ENCODE measurements at places on chromosomes 7 and 10. TPM values are rescaled to one million over a fixed set of nuclear protein-coding genes. Genes with fewer than 3 reads are reported as not detected.

- DNase-seq = no peak
These were observed 37.8 kb downstream of the SRPK2 start for GRCh38 chr7:105350906-105351305.

- no peak for DNase-seq
These were observed 67.2 kb upstream of the AQP1 start for GRCh38 chr7:30844483-30844874.

- no peak for DNase-seq
These were observed 30.3 kb upstream of the SLC26A4 start for GRCh38 chr7:107630342-107630741.

GRCh38 chr10:33334805-33335550, 511 bp upstream of the NRP1 start:
- peak; percentile 77 for DNase-seq

DNA sequence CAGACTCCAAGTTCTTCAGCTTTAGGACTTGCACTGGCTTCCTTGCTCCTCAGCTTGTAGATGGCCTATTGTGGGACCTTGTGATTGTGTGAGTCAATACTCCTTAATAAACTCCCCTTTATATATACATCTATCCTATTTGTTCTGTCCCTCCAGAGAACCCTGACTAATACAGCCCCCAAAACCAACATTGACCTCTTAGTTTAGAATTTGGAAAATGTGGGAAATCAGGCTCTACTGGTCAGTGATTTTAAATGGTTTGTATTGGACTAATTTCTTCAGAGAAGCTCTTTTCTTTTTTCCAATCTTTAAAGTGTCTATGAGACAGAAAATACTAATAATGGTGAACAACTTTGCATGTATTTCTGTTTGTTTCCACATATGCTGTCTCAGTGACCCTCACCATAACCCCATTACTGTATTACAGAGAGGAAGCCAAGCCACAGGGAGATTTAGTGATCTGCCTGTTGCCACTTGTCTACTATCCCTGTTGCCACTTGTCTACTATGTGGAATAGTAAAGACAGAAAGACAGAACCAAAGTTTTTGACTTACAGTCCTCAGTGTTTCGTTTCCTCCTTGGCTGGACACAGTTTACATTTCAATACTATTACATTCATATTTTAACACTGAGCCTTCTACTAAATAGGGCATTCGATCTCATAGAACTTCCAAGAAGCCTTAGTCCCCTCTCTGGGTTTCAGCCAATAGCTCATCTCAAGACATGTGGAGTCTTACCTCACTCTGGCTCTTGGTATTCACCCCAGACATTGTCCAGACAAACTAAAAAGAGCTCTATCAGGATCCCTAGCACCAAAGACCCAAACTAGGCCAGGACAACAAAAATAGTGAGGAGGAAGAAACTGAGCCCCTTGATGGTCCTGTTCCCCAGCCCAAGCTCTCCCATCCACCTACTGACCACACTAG, 121.0 kb downstream of the AKR1D1 start:
- no peak for DNase-seq

Gene NACAD
- total RNA-seq = 11.2 TPM

- no peak for DNase-seq
These were observed 32.6 kb downstream of the CDH23 start for GRCh38 chr10:71429304-71429703.

- DNase-seq = no peak
These were observed 197.2 kb downstream of the ADARB2 start for GRCh38 chr10:1540144-1540543.

Gene NKX6-2
- 0.24 TPM for total RNA-seq

DNA sequence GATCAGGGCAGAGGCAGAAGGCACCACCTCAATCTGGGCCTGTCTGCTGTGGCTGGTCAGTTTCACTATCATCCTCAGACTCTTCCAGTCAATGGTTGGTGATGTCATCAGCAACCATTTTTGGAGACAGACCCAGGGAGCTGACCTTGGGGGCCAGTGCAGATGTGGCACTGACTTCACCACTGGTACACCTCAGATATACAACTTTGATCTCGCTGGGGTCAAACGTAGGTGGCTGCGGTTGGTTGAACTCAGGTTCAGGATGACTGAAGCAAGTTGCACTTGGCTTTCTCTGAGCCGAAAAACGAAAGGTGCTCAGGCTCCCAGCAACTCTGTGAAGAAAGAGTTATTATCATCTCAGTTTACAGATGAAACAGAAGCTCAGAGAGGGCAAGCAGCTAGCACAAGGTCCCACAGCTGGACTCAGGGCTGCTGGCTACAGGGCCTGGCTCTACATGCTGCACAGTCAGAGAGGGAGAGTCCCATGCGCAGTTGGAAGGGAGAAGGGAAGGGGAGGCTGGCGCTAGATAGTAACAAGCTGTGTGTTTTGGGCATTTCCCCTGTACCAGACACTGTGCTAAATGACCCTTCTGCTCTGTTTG, 27.2 kb downstream of the ANKRD16 start:
- DNase-seq = no peak

DNA sequence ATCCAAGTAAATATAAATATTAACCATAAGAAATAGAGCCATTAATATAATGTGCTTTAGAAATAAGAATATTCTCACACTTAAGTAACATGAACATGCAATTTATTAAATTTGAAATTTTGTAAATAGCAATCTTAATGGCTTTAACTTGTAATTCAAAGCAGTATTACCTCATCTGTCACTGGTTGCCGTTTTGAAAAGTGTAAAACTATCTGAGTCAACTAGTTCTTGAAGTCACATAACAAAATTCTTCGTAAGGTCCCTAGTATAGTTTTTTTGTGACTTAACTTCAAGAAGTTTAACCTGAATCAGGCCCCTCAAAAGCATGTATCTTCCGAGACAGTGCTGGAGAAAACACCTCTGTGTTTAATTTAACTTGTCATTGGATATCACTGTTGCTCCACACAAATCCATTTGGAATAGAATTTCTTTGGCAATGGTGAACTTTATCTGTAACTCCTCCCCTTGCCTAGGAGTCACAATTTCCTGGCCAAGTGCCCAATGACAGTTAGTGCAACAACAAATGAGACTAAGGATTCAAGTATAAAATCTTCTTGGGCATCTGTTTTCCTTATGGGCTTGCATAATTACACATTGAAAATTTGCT, 47.1 kb downstream of the NT5C2 start:
- DNase-seq = no peak

GRCh38 chr7:95871075-95871848, 98.9 kb downstream of the DYNC1I1 start:
- DNase-seq = peak; percentile 86

Gene MRLN
- total RNA-seq = not detected

DNA sequence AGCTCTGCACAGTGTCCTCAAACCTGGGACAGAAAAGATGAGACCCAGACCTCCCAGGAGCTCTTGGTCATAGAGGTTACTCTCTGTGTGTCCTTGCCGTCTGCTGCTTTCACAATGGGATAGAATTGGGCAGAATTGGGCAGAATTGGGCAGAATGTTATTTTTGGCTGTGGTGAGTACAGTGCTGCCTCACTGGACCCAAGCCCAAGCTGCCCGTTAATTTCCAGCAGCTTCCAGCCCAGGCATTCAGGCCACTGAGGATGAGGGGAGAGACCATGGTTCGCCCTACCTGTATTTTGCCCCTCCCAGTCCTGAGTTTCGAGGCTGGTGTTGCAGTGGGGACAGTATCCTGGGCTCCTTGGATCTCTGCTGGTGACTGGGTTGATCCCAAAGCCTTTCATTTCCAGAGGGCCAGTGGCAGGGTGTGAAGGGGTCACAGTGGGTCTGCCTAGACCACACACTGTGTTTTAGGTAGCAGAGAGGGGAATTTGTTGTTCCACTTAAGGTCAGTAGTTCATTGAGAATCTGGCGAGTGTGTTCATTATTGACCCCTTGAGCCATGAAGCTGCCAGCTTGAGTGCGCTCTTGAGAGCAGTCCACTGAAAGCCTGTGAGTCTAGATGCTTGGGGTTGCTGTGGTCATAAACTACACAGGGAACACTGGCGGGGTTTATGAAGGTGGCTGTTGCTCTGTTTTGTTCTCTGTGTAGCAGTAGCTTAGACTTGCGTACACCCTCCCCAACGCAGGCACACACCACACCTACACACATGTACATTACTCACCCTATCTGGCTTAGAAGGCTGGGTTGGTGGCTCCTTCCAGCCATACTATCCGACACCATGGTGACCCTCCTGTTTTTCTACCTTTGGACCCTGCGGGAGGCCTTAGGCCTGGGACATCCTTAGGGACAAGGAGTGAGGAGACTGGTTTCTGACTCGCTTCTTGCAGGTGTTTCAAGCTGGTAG, 23.5 kb downstream of the NACAD start:
- no peak for DNase-seq

- DNase-seq = no peak
These were observed 13.0 kb downstream of the ANTXRL start for GRCh38 chr10:46299536-46300369.

- peak; percentile 16 for DNase-seq
These were observed 1336.0 kb upstream of the CELF2 start for GRCh38 chr10:9681655-9682054.

Gene PRLHR
- not detected for total RNA-seq

GRCh38 chr7:17013204-17013603, 131.4 kb upstream of the AGR3 start:
- DNase-seq = no peak

GRCh38 chr7:80622541-80622940, 15.9 kb upstream of the CD36 start:
- DNase-seq = no peak

DNA sequence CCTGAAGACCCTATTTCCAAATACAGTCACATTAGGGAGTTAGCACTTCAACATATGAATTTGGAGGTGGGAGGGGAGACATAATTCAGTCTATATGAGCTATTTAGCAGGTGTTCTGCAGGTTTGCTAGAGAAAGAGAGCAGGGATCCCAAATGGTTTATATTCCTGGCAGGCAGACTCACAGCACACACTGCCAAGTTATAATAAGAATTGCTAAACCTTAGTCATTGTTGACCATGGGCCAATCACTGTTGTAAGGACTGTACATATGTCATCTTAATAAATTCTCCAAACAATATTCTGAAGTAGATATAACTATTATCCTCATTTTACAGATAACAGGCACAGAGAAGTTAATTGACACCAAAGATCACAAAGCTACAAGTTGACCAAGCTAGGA, 1.5 kb upstream of the CCDC3 start:
- DNase-seq = no peak

Gene RBM20
- 0.04 TPM for total RNA-seq

Gene FGFBP3
- total RNA-seq = 73.9 TPM

GRCh38 chr10:87753995-87754866, 63.8 kb downstream of the ATAD1 start:
- no peak for DNase-seq

Gene TSPAN33
- total RNA-seq = 46.8 TPM

DNA sequence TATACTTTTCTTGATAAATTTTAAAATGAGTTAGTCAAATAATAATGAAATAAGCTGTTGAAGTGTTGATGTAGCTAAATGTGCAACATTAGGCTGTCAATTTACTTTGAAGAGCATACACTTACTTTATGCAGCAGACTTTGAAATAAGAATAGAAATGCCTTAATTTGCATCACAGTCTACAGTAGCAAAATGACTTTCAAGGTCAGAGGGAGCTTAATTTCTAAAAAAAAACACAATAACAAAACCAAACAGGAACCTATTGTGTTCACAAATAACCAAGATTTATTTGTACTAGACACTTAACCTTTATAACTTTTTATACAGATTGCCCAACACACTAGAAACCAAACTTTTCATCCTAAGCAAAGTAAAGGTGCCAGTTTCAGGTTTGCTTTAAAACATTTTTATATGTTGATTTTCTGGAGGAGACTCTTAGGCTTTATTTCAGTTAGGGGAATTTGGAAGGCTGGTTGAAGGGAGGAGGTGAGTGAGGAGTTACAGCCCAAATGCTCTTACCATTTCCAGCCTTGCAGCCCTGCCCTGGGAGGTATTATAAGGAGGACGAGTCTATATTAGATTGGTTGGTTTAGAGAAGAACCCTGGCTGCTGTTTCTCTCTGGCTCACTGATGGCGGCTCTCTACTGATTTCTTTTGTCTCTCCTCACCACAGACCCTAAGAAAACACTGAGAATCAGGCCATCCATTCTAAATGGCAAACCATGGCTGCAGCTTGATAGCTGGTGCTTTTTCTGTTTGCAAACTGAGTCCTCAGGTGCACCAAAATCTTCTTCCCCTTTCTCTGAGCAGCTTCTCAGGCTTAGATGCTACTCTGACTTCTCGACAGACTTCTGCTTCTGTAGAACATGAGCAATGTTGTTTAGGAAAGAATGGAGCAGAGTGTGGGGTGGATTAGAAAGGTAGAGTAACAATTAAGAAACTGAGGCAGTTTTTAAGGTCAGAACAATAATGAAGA, 55.2 kb upstream of the RPA3 start:
- no peak for DNase-seq

Gene GDF10
- total RNA-seq = 0.43 TPM

GRCh38 chr10:121631365-121632029, 33.3 kb upstream of the FGFR2 start:
- DNase-seq = no peak

- DNase-seq = no peak
These were observed 16.0 kb downstream of the TRIL start for GRCh38 chr7:28942168-28942567.

DNA sequence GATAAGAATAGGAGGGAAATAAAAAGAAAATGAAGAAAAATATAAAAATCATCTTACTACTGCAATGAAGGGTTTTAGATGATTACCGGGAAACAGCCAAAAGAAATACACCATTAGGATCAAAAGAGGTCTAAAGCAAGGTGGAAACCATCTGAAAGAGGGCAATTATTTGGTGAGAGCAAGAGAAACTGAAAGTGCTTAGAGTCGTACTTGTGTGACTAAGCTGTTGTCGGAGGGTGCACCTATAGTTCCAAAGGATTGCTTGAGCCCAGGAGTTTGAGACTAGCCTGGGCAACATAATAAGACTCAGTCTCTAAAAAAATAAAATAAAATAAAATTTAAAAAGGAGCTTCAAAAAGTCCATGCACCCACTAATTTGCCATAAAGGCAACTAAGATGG, 169.5 kb downstream of the DKK1 start:
- DNase-seq = no peak

Gene NPTX2
- total RNA-seq = 29.9 TPM

GRCh38 chr7:74439541-74439940, 14.2 kb upstream of the GTF2IRD1 start:
- no peak for DNase-seq

DNA sequence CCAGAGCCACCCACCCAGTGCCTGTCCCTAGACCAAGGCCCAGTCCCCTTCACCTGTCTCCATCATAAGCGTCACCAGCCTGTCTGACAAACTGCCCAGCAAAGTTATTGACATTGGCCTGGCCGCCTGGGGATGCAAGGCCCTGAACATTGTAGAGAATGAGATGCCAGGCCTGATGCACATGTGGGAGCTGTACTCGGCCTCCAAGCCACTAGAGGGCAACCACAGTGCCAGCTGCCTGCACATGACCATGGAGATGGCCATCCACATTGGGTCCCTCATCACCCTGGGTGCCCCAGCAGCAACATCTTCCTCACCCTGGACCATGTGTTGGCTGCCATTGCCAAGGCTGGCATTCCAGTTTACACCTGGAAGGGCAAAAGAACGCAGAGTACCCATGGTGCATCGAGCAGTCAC, 63.7 kb upstream of the ANTXRL start:
- no peak for DNase-seq

GRCh38 chr10:58436071-58436470, 50.9 kb downstream of the TFAM start:
- DNase-seq = peak; percentile 29

All from GM23338 (cell line).